ENCODE measurements at places on chromosomes 13 and 19.

DNA sequence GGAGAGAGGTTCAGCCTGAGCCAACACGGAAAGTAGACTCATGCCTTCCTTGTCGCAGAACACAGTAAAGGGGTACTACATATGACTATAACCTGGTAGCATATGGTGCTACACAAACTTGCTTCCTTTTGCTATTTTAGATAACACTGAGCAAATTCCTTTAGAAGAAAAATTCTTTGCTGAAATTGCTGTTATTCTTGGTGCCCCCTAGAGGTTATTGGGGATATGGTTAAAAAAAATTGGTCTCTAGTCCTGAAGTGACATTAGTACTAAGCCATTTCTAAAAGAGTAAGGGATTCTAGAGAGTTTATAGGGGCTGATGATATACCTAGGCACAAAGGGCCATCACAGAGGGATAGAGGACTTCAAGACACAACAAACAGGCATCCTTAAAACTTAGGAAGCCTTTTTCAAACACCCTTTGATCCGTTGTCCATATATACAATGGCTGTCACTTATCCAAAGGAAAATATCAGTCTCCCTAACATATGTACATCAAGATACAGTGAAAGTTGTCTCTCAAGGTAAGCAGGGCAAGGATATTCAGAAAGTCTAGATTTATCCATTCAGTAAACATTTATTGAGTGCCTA is 13.9 kb upstream of the HS6ST3 start:
- DNase-seq, result no peak

DNA sequence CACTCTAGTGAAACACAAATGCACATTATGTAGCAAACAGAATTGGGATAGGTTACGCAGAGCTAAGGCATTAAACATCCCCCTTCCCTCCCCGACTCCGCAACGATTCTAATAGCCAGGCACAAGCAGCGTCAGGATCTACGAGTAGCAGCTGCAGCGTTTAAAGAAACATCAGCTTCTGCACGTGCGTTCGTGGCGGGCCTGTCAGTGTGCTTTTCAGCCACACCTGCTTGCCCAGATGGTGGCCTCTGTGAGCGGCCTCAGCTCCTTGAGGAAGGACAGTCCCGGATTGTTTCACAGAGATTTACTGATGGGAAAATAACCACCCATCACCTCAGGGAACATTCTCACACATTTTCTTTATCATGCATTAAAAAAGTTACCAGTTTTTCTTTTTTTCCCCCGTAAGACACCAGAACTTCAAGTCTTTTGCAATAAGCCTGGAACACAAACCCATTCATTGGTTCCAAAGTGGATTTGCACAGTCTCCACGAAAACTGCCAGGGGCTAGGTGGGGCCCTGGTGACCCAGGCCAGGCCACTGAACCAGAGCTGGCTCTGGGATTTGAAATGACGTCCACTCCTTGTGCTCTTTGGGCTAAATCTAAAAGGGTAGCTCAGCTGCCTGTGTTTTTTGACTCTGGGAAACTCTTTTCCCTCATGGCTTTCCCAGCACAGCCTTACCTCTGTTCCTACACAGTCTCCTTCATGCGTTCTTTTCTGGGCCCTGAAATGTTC is 325.5 kb downstream of the KCNRG start:
- DNase-seq, result no peak

GRCh38 chr19:9885077-9885552 is 50.0 kb downstream of the PIN1 start:
- no peak for DNase-seq

GRCh38 chr13:41833201-41833600 is 127.7 kb downstream of the VWA8 start:
- DNase-seq, result no peak

- no peak for DNase-seq
These were observed 1091.8 kb downstream of the PCDH9 start for GRCh38 chr13:66138172-66138811.

DNA sequence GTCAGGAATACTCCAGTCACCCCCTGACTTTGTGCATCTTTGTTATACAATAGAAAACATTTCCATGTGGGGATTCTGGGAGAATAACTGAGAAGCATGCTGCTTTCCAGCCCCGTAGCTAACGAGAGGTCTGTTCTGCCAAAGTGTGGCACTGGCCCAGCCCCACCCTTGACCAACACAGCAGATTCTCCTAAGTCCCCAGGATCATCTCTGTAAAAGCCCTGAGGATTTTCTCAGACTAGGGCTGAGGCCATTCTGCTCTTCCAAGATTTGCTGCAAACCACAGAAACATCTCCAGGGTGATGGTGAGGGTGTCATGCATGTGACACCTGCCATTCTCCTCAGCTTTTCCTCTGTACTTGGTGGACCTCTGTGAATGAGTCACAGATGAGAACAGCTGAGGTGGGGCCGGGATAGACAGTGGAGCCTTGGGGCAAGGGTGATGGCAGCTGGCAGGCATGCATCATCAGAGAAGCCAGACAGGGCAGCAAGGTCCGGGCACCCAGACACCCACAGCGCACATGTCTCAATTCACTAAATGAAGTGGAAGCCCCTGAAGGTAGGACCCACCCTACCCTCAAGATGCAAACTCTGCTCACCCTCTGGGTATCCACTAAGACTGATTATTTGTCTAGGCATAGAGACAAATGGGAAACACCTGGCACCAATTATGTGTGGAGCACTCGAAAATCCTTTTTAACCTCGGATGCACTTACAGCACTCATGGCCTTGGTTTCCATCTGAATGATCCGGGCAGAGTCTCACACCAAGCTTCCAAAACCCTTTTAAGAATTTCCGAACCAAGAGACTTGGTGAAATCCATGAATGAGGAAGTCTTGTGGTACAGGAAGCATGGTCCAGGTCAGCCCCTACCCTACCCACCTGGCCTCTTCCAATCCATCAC is 20.1 kb upstream of the DOCK9 start:
- DNase-seq, result no peak

- peak; percentile 79 for DNase-seq
These were observed 12.0 kb downstream of the KHSRP start for GRCh38 chr19:6412447-6413091.

- no peak for DNase-seq
These were observed 15.8 kb downstream of the YIPF2 start for GRCh38 chr19:10912619-10913018.

- DNase-seq, result peak; percentile 91
These were observed 13.5 kb upstream of the TLE5 start for GRCh38 chr19:3075605-3076431.

DNA sequence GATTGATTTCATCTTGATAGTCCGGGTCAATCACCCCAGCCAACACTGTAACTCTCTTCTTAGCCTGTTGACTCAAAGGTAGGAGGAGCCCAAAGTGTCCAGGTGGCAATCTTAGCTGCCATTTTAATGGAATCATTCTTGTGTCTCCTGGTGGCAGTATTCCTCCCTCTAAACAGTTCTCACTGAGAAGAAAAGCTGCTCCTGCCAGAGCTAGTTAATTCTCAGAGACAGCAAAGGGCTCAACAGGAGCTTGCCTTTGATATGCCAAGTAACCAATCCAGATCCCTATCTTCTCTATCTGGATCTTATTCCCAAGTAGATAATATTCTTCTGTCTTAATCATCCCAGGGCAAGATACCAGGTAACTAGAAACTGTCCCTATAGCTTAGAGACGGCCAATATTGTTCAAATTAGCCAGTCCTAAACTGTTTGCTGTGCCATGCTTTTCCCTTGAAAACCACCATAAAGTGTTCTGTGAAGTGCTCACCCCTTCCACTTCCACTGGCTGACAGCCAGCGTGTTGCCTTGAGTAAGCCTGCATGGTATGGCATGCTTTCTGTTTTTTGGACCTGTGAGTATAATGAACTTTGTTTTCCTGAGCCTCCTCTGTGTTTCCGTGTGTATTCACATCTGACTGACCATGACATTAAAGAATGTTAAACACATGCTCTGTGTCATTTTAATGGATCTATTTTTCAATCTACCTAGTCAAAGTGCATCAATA is 463.7 kb upstream of the SLITRK5 start:
- no peak for DNase-seq

- no peak for DNase-seq
These were observed 526.9 kb downstream of the MYO16 start for GRCh38 chr13:109156181-109156935.

- DNase-seq, result no peak
These were observed 192.9 kb downstream of the DCT start for GRCh38 chr13:94286581-94286980.

DNA sequence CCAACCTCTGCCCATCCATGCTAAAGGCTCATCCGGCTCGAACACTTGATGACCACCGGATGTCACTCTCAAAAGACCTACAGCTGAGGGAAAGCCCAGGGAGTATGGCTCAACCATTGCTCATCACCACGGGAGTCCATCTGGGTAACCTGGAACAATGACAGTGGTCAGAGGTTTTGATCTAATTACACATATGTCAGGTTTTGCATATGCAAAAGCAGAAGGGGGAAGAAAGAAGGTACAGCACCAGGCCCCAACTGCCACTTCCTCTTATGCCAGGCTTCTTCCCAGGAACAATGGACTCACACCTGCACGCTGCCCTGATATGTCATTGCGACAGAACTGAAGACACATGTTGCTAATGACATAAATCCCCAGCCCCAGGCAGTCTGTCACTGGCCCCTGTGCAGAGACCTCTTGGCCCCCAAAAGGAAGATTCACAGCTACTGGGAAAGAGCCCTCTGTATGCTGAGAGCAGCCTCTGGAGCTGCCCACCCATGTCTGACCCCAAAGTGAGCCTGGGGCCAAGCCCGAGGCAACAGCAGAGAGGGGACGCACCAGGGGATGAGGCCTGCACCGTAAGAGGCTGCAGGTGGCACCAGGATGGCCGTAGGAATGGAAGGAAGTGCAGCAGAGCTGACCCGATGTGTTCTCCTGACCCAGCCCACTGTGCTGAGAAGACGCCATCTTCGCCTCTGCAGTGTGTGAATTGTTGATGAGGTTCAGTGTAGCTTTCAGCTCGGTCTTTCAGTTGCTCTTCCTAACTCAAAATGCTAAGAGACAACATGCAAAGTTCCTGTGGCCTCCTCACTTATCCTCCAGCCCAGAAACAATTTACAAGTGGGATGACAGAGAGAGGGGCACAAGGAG is 26.3 kb downstream of the EPS15L1 start:
- DNase-seq, result no peak

DNA sequence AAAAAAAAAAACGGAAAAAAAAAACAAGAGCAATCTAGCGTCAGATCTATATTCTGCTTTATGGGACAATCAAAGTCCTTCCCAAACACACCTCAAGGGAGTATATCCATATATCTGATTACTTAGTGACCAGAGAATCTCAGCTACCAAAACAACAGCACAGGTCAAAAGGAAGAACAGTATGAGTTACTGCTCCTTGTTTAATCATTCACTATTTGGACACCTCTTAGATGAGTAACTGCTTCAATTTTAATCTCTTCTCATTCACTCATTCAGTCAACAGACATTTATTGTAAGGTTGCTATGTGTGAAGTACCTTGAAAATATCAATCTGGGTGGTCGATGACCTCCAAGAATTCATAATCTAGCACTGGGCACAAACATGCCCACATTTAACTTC is 193.2 kb downstream of the IRS2 start:
- no peak for DNase-seq

GRCh38 chr13:76991432-76991795 is 467 bp upstream of the CLN5 start:
- DNase-seq, result peak; percentile 82

- DNase-seq, result no peak
These were observed 231.7 kb downstream of the GGACT start for GRCh38 chr13:100356889-100357288.

DNA sequence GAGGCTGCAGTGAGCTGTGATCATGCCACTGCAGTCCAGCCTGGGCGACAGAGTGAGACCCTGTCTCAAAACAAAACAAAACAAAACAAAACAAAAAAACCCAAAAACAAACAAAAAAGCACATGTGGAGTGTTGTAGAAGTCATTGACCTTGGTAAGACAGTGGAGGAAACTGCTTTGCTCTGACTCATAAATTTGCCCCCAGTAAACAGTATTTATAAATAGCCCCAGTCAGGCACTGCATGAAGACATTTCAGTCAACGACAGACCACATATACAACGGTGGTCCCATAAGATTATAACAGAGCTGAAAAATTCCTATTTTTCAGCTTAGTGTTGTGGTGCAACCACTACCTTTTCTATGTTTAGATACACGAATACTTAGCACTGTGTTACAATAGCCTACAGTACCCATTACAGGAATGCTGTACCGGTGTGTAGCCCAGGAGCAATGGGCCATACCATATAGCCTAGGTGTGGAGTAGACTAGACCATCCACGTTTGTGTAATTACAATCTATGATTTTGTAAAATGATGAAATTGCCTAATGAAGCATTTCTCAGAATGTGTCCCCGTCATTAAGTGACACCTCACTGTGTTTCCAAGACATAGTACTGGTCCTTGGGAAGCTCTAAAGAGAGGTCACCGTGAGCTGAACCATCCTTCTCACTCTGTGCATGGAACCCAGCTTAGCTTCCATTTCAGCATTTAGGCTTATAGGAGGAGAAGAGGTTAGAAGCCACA is 1.1 kb downstream of the ARL11 start:
- no peak for DNase-seq

DNA sequence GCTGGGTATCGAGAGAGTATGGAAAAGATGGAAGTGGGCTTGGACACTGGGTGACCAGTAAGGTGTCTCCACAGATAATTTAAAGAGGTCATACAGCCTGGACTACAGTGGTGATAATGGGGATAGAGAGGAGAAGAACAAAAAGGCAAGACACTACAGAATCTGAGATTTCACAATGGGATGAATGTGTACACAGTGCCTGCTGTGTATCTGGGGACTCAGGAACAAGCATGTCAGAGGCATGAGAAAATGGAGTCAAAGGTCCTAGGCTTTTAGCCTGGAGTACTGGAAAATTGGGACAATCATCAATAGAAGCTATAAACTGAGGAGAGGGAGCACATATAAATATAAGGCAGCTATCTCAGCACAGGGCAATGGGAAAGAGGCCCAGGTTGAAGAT is 69.4 kb downstream of the TSC22D1 start:
- no peak for DNase-seq

DNA sequence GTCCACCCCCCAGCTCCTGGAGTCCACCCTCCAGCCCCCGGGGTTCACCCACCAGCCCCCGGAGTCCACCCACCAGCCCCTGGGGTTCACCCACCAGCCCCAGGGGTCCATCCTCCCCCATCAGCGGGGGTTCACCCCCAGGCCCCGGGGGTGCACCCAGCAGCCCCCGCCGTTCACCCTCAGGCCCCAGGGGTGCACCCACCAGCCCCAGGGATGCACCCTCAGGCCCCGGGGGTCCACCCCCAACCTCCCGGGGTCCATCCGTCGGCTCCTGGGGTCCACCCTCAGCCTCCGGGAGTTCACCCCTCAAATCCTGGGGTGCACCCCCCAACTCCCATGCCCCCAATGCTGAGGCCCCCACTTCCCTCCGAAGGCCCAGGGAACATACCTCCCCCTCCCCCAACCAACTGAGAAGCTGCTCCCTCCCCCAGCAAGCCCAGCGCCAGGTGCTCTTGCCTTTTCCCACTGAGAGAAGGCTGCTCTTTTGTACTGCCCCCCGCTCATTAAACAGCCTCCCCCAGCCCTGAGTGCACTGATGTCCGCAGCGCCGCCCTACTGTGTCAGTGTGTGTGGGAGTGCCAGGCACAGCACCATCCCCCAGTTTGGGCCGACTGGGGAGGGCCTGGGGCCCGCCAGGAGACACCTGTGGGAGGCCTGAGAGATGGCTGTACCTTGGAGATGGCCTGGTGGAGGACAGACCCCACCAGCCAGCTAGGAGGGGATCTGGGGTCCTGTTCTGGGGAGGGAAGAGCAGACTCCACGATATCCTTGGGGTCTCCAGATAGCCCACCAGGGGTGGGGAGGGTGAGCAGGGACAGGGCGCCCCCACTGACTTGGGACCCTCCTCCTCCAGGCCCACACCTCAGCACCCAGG is 750 bp upstream of the AMH start:
- no peak for DNase-seq

- DNase-seq, result no peak
These were observed 67.2 kb downstream of the HSPH1 start for GRCh38 chr13:31094331-31095015.

Measured in activated T-cell treated with anti-CD3 and anti-CD28 coated beads, Interleukin-2, amount 50 U/mL, for 48 hours (primary cell).